CD8-positive, alpha-beta memory T cell (primary cell): ENCODE measurements at places on chromosomes 11 and 22. TPM values are rescaled to one million over a fixed set of nuclear protein-coding genes. Genes with fewer than 3 reads are reported as not detected.

Gene RIMBP3C
- 0.44 TPM for total RNA-seq

Gene OR5AS1
- not detected for total RNA-seq

Gene HTR3A
- total RNA-seq: not detected

Gene VSIG10L2
- not detected for total RNA-seq

Gene NPTXR
- total RNA-seq: 6.3 TPM

Gene OR52N4
- total RNA-seq: 0.22 TPM

Gene EMID1
- total RNA-seq: not detected

Gene KCNQ1OT1
- total RNA-seq: 0.20 TPM

Gene C11orf97
- total RNA-seq: not detected

Gene ACTN3
- 0.31 TPM for total RNA-seq

Gene FADS2
- total RNA-seq: 10.0 TPM

Gene MS4A3
- total RNA-seq: not detected

Gene MYRF
- 0.70 TPM for total RNA-seq

Gene KRTAP5-1
- total RNA-seq: not detected

Gene PKDREJ
- total RNA-seq: not detected

Gene BLID
- not detected for total RNA-seq

Gene SHANK2
- total RNA-seq: not detected

Gene GAL3ST3
- not detected for total RNA-seq

Gene C11orf16
- not detected for total RNA-seq

Gene GAS2L1
- total RNA-seq: 0.71 TPM

Gene MRGPRX3
- not detected for total RNA-seq

Gene OR6A2
- not detected for total RNA-seq

Gene TRIM51
- not detected for total RNA-seq

Gene OR8D4
- total RNA-seq: not detected

Gene TPH1
- 0.20 TPM for total RNA-seq

Gene SUN2
- 168 TPM for total RNA-seq

Gene TPCN2
- 12.9 TPM for total RNA-seq

Gene OR51G1
- total RNA-seq: not detected

Gene APOA1
- 0.33 TPM for total RNA-seq

Gene STX5
- total RNA-seq: 34.7 TPM

Gene INCENP
- total RNA-seq: 69.5 TPM

Gene KDM2A
- 107 TPM for total RNA-seq

Gene GCAT
- total RNA-seq: 9.3 TPM

Gene GAL3ST1
- 0.31 TPM for total RNA-seq

Gene MMP12
- not detected for total RNA-seq

Gene UBQLN3
- total RNA-seq: not detected

Gene EFCAB6
- total RNA-seq: 0.72 TPM

Gene GRM5
- not detected for total RNA-seq

Gene CLMP
- 0.09 TPM for total RNA-seq

Gene MMP10
- not detected for total RNA-seq
